NCI-H1092 (cell line): ENCODE measurements at places on chromosomes 16 and 17.
A peak's percentile ranks its signal among the peaks of the same experiment; 100 is the strongest.

DNA sequence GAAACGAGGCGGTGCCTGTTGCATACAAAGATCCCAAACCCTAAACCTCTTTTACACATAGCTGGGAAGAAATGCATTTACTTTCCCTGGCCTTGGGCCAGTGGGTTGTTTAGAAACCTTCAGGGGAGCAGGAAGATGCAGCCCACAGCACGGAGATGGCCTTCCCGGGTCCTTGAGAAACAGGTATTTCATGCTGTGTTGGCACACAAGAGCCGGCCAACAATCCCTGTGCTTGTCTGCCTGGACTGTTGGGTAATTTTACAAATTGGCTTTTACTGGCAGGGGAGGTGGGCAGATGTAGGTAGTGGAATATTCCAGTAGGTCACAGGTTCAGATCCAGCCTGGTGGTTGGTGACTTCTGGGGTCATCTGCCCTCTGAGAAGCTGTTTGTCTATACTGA lies 148.0 kb downstream of the FOXL1 start:
- DNase-seq, result no peak

GRCh38 chr17:76420356-76421043 lies 32.5 kb downstream of the UBE2O start:
- DNase-seq, result no peak

- DNase-seq, result no peak
Measured at GRCh38 chr16:73036074-73036826, 11.7 kb downstream of the ZFHX3 start.

DNA sequence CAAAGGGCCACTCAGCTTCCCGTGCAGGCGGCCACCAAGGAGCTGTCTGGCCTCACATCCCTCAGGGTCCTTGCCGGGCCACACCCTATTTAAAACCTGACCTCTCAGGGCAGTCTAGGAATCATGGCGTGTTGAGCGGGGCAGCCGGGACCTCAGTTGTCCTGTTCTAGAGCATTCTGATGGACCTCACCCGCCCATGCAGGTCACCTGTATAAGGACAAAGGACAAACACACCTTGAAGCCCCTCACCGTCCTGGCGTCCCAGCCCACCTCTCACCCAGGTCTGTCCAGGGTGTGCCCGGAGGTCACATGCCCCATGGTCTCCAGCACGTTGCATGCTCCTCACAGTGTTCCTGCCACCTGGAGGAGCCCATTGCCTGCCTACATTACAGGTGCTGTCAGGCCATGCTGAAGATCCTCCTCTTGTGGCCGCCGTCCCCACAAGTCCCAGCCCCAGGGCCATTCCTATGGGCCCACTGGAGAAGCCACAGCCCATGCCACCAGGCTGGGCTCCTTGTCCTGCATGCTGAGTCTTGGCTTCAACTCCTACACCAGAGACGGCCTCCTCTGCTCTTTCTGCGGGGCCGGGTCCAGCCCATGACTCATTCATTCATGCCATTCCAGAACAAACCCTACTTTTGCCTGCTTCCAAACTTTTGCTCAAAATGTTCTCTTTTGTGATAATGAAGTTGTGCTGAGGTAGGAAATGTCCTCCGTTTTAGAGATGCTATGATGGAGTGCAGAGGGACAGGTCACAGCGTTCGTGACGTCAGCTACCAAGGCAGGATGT lies 46.3 kb downstream of the PEMT start:
- no peak for DNase-seq

- DNase-seq, result no peak
Measured at GRCh38 chr17:71111934-71112333, 942.6 kb downstream of the KCNJ2 start.

GRCh38 chr16:57091200-57091974 lies 996 bp upstream of the CPNE2 start:
- DNase-seq, result no peak

- DNase-seq, result no peak
Measured at GRCh38 chr16:66580605-66581209, 1.4 kb downstream of the CMTM2 start.

DNA sequence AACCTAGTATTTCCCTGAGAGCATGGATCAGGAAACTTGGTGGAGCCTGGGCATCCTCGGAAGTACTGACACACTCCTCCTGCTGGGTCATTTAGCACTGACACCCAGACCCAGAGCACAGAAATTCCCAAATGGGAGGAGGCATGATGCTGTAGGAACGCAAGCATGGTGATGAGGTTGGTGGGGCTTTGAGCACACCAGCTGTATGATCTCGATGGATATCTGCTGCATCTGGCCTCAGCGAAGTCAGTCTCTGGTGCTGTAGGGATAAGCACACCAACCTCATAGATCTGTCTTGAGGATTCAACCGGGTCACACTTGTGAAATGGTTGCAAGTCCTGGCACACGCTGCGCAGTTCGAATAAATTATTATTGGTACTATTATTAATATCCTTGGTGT lies 52.5 kb downstream of the SHISA6 start:
- DNase-seq, result no peak

GRCh38 chr16:49556606-49557446 lies 183.2 kb downstream of the C16orf78 start:
- peak; percentile 64 for DNase-seq

DNA sequence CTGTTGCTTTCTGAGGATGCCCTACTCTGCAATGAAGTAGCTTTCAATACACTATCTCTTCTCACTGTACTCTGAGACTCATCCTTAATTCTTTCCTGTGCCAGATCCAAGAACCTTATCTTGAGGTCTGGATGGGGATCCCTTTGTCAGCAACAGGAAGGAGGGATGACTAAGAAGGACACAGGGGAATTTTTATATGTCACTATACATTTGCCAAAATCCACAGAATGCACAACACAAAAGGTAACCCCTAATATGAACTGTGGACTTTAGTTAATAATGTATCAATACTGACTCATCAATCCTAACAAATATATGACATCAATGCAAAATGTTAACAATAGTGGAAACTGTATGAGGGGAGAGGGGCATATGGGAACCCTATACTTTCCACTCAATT lies 4.7 kb upstream of the RBBP6 start:
- DNase-seq, result no peak

- DNase-seq, result no peak
Measured at GRCh38 chr16:56400458-56400857, 24.9 kb downstream of the AMFR start.

DNA sequence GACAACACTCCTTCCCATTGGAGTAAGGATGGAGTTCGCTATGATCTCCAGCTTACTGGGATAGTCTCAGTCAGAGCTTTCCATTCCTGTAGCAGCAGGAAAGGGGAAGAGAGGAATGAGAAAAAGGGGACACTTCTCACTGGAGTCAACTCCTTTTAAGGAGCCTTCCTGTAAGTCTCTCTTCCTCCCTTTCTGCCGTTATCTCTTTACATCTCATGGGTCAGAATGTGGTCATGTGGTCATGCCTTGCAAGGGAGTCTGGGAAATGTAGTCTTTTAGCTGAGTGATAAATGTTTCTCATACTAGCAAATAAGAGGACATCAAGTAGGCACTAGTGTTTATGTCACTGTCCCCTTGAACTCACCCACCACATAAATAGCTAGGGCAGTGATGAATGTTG lies 227.3 kb downstream of the HAPSTR1 start:
- no peak for DNase-seq

DNA sequence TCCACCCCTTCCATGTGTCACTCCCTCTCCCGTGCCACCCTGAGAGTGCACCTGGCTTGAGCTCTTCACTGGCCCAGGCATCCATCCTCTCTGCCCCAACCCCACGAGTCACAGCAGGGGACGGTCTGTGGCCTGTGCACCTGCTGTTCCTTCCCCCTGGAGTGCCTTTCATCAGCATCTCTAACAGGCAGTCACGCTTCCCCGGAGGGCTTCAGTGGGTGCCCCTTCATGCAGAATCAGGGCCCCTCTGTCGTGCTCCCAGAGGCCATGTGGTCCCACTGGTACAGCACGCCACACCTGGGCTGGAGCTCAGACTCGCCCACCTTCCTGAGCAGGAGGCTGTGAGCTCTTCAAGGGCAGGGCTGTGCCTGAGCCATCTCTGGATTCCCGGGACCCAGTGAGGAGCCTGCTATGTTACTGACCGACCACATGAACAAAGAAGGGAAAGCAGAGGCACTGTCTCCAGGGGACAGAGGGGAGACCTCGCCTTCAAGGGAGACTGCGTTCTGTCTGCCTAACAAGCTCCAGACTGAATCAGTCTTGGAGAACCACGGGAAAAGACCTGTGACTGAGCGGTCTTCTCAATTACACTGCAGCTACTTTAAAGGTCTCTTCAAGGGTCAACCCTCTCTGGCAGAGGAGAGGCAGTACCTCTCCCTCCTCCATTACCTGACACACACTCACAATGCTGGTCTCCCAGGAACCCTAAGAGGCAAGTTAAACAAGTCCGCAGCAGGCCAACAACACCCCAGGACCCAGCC lies 78.8 kb upstream of the DOC2B start:
- DNase-seq, result no peak

GRCh38 chr17:1190751-1191331 lies 11.1 kb upstream of the ABR start:
- no peak for DNase-seq

GRCh38 chr17:64579917-64580316 lies 73.1 kb downstream of the CEP95 start:
- DNase-seq, result no peak

GRCh38 chr17:42553866-42554249 lies 1.1 kb downstream of the HSD17B1 start:
- no peak for DNase-seq

DNA sequence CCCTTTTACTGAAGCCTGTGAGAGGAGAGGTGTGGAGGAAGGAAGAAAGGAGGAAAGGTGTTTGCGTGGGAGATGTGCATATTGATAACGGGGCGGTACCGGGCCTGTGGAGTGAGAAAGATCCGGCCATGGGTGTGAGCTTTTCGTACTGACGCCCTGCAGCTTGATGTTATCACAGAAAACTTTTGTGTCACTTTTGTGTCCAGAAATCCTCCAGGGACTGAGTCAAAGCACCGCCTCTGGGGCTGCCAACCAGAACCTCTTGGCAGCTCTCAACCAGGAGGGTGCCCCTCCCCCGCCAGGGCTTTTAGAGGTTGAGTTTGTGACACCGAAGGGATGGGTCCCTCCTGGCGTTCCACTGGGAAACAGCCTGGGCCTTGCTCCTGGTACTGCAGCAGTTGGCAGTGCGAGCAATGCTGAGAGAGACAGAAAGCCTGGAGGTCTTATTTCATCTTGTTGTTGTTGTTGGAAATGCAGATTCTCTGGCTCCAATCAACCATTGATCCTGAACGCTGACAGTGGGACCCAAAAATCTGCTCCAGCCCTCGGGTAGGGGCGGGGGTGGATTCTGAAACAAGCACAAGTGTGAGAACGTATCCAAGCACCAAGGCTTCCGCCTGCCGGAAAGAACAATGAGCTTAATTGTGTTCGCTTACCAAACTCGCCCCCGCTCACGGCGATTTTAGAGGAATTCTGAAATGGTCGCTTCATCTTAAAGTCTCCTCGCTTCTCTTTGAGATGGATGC lies 65.0 kb downstream of the CRISPLD2 start:
- no peak for DNase-seq

DNA sequence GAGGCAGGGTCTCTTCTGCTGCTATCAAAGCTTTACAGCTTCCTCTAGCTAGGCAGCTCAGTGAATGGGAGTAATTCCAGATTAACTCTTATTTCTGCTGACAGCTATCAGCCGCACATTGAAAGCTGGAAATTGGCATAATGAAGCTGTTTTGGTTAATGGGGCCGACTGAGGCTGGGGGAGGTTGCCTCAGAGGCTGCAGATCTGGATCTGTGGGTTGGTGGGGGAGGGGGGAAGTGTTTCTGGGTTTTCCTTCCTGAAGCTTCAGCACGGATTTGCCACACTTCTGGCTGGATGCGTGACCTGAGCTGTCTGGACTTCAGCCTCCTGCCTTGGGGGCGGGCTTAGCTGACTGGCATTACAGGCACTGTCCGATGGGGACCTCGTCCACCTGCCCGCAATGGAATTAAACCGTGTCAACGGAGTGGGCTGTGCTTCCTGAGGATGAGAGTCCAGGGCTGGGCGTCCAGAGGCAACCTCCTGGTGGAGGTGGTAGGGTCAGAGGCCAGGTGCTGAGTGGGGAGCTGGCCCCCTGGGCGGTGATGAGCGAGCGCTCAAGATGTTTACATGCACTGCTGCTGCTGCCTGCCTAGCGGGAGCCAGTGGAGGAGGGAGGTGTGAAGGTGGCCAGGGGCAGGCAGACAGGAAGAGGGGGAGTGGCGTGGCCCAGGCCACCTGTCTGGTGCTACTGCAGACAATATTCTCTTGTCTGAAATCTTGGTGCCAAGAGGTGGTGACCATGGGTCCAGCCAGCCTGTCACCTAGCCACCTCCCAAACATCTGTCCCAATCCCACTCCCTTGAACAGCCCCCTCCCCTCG lies 6.7 kb upstream of the ABCC3 start:
- DNase-seq, result no peak

GRCh38 chr16:26830428-26831127 lies 236.1 kb upstream of the C16orf82 start:
- DNase-seq, result no peak

DNA sequence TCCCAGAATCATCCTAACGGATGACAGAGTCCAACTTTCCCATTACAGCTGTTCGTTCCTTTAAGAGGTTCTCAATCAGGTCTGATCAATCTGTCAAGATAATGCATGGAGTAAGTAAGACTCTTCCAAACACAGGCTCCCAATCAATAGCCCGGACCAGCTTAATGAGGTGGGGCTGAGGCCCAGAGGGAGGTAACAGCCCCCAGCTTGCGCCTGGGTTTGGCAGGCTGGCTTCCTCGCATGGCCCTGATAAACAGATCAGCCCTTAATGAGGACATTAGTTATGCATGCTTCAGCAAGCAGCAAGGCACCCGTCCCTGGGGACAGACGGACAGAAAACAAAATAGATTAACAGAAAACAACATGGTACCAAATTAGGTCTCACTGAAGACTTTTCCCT lies 145.7 kb downstream of the ZFHX3 start:
- DNase-seq, result no peak

GRCh38 chr17:4444782-4445473 lies 11.2 kb downstream of the SPNS3 start:
- DNase-seq, result no peak

- DNase-seq, result no peak
Measured at GRCh38 chr16:29237971-29238370, 168.5 kb downstream of the NPIPB11 start.

- DNase-seq, result no peak
Measured at GRCh38 chr17:5786510-5786875, 202.2 kb upstream of the NLRP1 start.

- DNase-seq, result no peak
Measured at GRCh38 chr17:58693208-58693607, 806 bp downstream of the RAD51C start.

GRCh38 chr17:13176436-13176835 lies 158.6 kb upstream of the ELAC2 start:
- DNase-seq, result no peak

GRCh38 chr17:38558728-38559050 lies 47.1 kb downstream of the SRCIN1 start:
- DNase-seq, result no peak

GRCh38 chr17:5555254-5555653 lies 29.1 kb downstream of the NLRP1 start:
- no peak for DNase-seq

- no peak for DNase-seq
Measured at GRCh38 chr16:78474762-78475161, 375.3 kb downstream of the WWOX start.
